ENCODE measurements at places on chromosomes 4 and X. TPM values are rescaled to one million over a fixed set of nuclear protein-coding genes. Genes with fewer than 3 reads are reported as not detected.

The NDST4 gene
- polyA plus RNA-seq: 0.04 TPM

The LRBA gene
- polyA plus RNA-seq: 11.6 TPM

The FAM47A gene
- polyA plus RNA-seq: not detected

- DNase-seq: no peak
These were observed 108.5 kb downstream of the ZNF330 start for GRCh38 chr4:141329174-141329569.

GRCh38 chr4:68869274-68869773, 53.5 kb downstream of the UGT2B10 start:
- DNase-seq: no peak

DNA sequence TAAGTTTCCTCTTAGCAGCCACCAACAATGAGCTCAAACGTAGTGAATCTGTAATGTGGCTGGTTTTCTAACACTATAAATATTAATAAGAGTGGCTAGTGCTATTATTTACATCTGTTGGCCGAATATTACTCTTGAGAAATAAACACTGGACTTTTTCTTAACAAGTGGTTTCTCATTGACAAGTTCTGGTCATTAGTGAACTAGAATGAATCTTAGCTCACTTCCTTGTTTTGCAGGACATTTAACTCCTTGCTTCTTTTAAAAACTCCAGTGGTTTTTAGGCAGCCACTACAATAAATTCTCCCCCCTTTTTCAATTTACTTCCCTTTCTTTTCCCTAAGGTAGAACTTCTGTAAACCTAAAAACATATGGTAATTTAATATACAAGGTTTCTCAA, 177.2 kb downstream of the ARAP2 start:
- no peak for DNase-seq

GRCh38 chr4:163673848-163674697, 179.6 kb downstream of the TMA16 start:
- no peak for DNase-seq

- DNase-seq: no peak
These were observed 39.5 kb downstream of the HADH start for GRCh38 chr4:108029016-108029720.

- no peak for DNase-seq
These were observed 457.2 kb downstream of the GALNTL6 start for GRCh38 chr4:172270397-172270796.

DNA sequence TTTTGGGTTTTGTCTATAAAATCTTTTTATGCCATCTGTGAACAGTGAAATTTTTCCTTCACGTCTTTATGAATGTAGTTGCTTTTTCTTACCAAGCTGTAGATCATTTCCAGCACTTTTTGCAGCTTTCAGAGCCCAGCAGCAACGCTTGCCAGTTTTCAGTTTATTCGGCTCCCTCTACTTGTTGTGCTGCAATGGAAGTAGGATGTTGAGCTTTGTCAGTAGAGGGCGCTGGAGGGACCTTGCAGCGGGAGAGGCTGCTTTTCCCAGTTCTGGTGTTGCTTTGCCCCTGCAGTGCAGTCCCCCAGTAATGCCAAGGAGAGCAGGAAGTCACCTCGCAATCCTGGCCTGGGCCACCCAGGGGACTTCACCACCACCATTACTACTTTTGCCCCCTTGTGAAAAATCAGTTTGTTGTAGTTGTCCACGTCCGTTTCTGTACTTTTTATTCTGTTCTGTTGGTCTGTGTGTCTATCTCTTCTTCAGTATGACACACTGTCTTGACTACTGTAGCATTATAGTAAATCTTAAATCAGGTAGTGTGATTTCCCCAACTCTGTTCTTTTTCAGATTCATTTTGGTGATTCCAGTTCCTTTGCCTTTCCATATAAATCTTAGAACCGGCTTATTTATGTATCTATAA, 21.8 kb downstream of the CMC4 start:
- no peak for DNase-seq

DNA sequence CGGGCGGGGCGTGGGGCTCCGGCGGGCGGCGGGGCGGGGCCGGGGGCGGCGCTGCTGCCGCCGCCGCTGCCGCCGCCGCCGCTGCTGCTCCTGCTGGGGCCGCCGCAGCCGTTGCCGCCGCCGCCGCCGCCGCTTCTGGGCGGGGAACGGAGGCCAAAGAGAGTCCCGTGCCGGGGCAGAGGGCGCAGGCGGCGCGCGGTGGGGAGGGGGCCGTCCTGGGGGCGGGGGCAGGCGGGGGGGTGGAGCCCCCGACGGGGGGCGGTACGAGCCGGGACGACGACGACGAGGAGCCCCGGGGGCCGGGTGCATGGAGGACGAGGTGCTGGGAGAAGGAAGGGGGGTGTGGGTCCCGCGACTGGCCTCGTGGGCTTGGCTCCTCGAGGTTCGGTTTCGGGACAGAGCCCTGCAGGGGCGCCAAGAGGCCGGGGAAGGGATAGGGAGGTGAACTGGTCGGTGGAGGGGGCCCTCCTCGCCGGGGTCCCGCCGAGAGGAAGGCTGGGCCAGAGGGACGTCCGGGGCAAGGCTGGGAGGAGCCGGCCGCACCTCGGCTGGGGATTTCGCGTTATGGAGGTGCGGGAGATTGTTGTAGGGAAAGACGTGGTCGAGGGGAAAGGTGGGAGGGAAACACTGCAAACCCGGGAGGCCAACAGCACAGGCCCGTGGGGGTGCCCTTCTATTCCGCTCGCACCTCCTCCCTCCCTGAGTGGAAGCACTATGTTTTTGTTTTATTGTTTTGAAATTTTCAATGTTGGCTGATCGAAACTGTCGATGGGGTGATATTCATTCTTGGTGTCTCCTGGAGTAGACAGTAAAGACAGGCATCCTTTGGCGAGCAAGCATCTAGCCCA, 1.9 kb downstream of the BCORL1 start:
- no peak for DNase-seq

DNA sequence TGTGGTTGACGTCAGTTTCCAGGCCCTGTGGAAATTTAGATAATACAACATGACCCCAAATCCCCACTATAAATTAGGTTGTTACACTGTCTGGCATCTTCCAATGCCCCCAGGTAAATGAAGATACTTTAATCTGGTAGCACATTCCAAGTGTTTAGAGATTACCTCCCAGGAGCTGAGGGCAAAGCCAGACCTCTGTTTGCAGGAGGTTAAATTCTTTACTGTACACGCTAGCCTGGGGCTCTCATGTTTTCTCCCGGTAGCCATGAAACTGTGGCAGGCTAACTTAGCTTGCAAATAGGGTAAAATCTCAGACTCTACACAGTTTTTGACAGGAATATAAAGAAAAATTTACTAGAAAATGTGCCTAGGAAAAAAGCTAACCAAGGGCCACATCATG, 450.0 kb downstream of the PDGFC start:
- DNase-seq: no peak

GRCh38 chrX:154597221-154597620, 12.3 kb downstream of the CTAG1A start:
- DNase-seq: no peak

DNA sequence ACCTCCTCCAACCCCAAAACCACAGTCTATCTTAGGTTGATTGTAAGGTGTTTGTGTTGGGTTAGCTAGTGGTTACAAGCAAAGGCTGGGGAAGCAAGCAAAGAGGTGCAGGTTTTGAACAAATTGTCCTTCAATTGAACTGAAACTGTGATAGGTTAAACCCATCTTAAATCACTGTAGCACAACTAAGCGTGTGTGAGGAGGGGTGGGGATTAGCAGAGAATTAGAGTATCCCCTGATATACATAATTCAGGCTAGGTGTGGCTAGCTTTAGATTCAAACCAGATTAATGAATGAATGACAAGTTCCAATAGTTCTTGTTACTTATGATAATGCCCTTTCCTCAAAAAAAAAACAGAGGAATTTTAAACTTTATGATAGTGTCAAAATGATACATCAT, 191.0 kb upstream of the POF1B start:
- no peak for DNase-seq

- no peak for DNase-seq
These were observed 5.6 kb upstream of the THOC2 start for GRCh38 chrX:123738378-123738940.

- no peak for DNase-seq
These were observed 78.5 kb upstream of the SPANXC start for GRCh38 chrX:141320801-141321200.

DNA sequence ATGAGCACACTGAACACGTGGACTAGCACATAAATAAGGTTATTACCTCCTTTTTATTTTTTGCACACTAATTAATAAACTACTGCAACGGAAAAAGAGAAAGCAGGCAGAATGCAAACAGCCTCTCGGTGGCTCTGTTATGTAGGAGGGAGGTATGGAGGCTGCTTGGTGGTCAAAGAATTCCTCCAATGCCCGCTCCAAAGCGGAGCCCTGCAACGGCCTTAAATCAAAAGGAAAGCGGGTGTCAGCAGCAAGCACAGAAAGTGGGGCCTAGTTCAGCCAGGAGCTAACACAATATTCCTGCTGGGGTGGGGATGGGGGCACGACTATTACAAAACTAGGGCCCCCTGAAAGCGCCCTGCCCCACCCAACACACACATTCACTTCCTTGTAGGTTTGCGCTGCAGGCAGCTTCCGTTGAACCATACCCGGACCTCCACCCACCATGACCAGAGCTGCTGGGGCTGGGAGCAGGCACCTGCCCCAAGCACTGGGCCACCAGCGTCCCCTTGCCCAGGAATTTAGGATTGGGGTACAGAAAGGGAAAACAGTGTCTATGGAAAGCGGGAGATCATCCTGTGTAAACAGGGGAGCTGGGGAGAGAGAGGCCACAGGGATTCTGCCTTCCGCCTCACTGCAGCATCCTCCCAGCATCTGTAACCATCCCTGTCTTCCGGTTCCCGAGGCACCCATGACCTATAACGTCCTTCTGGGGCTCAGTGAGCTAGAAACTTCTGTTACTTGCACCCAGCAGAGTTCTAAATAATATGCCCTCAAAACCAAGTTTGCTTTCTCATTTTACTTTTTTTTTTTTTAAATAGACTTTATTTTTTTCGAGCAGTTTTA, 57.1 kb upstream of the DDX3X start:
- no peak for DNase-seq

- no peak for DNase-seq
These were observed 3.9 kb upstream of the TIFA start for GRCh38 chr4:112289407-112290253.

DNA sequence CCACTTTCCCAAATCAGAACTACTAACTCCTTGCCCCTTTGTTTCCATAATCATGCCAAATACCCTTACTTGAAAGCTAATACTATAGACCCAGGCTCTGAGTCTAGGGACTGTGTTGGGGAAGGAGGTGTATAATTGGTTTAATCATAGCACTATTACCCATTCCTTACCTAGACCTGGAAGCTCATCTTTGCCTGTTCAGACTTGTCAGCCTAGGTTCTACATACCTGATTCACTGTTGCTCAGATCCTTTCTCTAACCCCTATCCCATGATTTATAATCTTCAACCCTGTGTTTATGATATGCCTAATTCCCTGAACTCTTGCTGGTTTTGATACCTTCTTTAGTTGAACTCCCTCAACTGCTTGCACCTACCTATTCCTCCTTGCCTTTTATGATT, 123.1 kb upstream of the GRIA3 start:
- DNase-seq: no peak

DNA sequence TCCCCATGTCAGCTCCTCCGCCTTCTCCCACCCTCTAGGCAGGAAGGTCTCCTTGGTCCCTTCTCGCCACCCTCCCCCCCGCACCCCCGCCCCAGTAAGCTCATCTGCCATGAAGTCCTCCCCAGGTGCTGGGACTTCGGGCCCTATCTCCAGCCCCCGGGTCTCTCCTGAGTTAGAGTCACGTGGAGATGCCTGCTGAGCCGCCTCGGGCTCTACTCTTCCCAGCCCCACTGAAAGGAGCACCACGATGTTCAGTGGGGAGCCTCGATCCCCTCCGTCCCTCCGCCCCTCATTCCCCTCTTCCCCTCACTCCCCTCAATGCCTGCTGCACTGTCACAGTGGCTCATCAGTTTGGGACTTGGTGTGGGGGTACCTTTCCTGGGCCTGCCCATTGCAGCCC, 3.9 kb downstream of the HTRA3 start:
- no peak for DNase-seq

GRCh38 chr4:3329887-3330286, 37.1 kb downstream of the RGS12 start:
- no peak for DNase-seq

DNA sequence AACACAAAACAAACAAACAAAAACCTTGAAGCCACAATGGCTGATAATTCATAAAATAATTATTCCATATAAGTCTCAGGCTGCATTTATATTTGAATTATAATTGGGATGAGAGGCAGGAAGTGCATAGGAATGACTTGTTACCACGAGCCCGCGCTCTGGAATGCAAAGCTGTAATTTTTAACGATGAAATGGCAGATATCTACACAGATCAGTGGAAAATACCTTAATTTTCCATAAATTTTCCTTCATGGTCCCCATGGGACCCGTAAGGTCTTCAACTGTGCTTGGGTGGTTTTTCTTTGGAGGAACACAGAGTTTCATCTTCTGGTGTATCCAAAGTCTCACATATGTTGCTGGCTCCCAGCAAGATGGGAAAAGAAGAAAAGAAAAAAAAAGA, 226.8 kb downstream of the SHOX start:
- DNase-seq: no peak

- DNase-seq: no peak
These were observed 914.8 kb upstream of the GRIA3 start for GRCh38 chrX:122269243-122269781.

Data from urinary bladder (tissue), 4 donors.